ENCODE measurements at places on chromosomes 1 and 21. TPM values are rescaled to one million over a fixed set of nuclear protein-coding genes. Genes with fewer than 3 reads are reported as not detected.

- no peak for DNase-seq
Measured at GRCh38 chr1:109094377-109094803, 3.8 kb downstream of the TMEM167B start.

GRCh38 chr1:229474509-229474908 is 33.6 kb downstream of the NUP133 start:
- DNase-seq: no peak

Gene SERPINC1
- not detected for total RNA-seq

GRCh38 chr1:172887162-172887561 is 163.6 kb downstream of the TNFSF18 start:
- no peak for DNase-seq

- DNase-seq: no peak
Measured at GRCh38 chr1:194161591-194161990, 975.2 kb upstream of the B3GALT2 start.

GRCh38 chr1:218367118-218367517 is 22.0 kb downstream of the TGFB2 start:
- no peak for DNase-seq

Gene NPPA
- total RNA-seq: not detected

GRCh38 chr1:206658264-206658980 is 23.1 kb downstream of the DYRK3 start:
- no peak for DNase-seq

DNA sequence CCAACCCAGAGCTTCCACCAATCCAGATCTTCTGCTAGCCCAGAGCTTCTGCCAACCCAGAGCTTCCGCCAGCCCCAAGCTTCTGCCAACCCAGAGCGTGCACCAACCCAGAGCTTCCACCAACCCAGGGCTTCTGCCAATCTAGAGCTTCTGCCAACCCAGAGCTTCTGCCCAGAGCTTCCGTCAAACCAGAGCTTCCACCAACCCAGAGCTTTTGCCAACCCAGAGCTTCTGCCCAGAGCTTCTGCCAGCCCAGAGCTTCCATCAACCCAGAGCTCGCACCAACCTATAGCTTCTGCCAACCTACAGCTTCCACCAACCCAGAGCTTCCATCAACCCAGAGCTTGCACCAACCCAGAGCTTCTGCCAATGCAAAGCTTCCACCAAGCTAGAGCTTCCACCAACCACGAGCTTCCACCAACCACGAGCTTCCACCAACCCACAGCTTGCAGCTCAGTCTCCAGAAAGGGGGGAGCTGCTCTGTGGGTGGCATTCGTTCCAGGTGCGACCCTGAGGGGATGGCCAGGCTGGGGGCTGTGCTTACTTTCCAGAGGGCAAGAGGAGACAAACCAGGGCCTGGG is 23.8 kb downstream of the CRYAA start:
- no peak for DNase-seq

GRCh38 chr1:218475275-218475674 is 130.1 kb downstream of the TGFB2 start:
- DNase-seq: no peak

Measured in esophagus squamous epithelium (tissue), 5 donors.